ENCODE measurements at places on chromosomes 16 and 17.

- DNase-seq, result no peak
Observed at GRCh38 chr16:9964426-9964825, 217.8 kb downstream of the GRIN2A start.

DNA sequence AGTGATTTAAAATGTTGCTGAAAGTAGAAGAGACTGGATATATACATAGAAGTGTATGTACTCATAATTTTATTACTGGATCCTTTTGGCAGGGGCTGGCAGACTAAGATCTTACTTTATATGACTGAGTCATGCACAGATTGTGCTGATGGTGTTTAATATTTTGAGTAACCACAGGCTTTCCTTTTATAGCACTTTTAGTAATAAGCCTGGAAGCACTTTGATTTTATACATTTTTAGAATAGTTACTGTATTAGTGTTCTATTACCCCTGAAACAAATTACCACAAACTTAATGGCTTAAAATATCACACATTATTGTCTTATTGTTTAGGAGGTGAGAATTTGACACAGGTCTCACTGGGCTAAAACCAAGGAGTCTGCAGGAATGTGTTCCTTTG is 113.4 kb upstream of the CDH8 start:
- DNase-seq, result no peak

GRCh38 chr17:32297424-32297823 is 31.8 kb downstream of the RHBDL3 start:
- no peak for DNase-seq

DNA sequence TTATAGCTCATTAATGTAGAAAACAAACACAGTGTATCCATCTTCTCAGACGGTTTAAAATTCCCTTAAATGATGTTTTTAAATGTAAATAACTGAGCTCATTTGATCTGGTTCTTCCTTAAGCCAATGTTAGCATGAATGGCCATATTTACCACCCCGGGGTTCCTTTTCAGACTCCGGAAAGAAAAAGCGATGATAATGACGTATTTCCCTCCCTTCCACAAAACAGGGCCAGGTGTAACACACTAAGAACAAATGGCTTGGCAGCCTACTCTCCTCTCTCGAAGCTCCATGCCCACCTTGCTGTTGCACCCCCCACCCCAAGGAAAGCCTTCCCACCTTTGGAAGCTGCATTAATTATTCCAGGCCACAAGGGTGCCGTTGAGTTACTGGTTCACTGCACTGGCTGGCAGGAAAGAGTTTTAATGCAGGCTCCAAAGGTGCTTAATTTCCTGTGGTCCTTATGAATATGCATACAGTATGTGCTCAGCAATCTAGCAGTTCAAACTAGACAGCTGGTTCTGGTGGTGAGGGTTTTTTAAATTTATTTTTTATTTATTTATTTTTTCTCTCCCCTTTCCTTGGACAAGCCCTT is 378.9 kb downstream of the WWOX start:
- peak; percentile 75 for DNase-seq

- no peak for DNase-seq
Observed at GRCh38 chr17:80956321-80957190, 35.1 kb upstream of the CHMP6 start.

- DNase-seq, result no peak
Observed at GRCh38 chr17:73061161-73061560, 31.3 kb downstream of the SLC39A11 start.

DNA sequence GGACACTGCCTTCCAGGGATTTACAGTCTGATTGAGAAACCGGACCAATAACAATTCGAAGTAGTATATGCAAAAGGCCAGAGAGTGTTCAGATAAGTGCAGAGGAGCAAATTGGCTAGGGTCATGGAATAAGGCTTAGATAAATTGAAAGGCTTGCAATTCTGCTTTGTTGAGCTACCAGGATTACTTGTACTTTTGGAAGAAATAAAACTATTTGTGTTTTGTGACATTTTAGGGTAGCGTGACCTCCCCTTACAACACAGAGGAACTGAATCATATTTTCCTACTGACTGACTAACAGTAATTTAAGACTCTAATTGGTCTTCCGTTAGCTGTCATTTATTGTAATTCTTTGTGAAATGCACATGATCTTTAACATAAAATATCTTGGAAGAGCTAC is 104.7 kb downstream of the PITPNC1 start:
- DNase-seq, result no peak

GRCh38 chr16:67087291-67087690 is 22.4 kb upstream of the PHAF1 start:
- DNase-seq, result no peak

DNA sequence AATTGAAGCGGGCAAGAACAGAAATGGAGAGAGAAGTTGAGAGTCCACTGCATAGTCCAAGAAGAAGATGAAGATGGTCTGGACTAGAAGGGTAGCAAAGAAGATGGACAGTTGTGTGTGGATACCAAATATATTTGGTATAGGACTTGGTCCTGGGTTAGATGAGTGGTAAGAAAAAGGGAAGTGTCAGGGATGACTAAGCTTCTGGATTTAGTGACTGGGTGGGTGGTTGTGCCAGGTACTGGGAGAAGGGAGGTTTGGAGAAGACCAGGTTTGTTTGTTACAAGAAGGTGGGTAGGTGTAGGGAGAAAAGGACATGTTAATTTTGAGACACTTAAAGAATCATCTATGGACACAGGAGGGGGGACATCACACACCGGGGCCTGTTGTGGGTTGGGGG is 5.4 kb downstream of the VMP1 start:
- DNase-seq, result no peak

DNA sequence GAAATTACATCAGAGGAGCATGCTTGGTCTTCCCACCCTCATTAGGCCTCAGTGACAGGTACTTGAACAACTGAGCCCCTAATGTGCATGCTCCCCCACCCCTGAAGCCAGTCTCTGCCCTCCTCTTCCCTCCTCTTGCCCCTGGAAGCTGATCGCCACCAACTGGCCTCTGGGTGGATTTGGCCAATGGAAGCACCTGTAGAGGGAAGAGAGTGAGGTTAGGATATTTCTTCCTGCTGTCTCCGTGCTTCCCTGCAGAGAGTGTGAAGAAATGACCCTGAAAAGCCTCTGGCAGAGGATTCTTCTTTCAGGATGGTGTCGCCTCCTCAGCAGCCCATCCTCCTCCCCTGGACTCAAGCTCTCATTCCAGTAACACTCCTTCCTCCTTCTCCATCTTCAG is 5.9 kb upstream of the CBLN1 start:
- peak; percentile 83 for DNase-seq

DNA sequence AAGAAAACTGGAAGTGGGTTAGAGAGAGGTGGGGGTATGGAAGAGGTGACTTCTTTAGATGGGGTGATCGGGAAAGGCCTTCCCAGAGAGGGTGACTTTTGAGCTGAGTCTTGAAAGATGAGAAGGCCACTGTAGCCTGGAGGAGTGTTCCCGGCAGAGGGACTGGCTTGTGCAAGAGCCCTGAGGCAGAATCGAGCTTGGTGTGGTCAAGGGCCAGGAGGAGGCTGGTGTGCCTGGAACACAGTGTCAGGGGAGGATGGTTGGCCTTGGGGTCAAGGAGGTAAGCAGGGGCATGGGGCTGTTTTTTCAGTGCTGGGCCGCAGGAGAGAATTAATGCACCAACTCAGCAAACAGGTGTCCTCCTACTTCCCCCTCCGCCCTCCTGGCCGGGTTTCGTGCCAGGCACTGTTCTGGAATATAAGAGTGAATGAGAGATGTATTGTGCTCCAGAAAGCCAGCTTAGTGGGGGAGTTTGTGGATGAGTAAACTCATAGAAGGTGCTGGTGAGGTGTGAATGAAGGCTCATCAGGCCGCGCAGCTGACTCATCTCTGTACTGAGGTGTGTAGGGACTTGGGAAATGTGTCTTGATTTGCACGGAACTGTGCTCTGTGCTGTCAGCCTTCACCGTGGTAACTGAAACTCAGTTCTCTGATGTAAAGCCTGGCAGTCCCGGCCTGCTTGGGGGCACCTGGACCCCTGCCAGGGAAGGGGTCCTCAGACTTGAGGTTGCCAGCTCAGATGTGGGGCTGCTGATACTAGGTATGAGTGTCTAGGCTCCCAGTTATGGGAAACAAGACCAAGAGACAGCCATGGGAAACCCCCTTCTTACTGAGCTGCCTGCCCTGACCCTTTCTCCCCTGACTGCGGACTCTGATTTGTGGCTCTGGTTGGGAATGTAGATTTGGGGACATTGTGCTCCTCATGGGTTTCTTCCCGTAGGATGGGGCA is 15.3 kb downstream of the KSR1 start:
- no peak for DNase-seq

GRCh38 chr17:49404906-49405305 is 9.8 kb downstream of the PHB1 start:
- DNase-seq, result peak; percentile 32

GRCh38 chr17:27616414-27616813 is 14.6 kb upstream of the LGALS9 start:
- no peak for DNase-seq

DNA sequence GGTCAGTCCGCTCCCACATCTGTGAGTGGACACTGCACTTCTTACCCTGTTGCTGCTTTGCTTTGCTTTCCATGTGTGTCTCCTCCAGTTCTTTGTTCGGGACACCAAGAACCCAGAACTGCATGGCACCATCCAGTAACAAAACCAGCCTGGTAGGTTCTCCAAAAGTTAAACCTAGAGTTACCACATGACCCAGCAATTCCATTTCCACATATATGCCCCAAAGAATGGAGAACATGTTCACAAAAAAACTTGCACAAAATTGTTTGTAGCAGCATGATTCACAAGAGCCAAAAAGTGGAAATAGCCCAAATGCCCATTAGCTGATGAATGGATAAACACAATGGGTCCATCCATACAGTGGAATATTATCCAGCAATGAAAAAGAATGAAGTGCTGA is 10.3 kb upstream of the CCL22 start:
- DNase-seq, result no peak

DNA sequence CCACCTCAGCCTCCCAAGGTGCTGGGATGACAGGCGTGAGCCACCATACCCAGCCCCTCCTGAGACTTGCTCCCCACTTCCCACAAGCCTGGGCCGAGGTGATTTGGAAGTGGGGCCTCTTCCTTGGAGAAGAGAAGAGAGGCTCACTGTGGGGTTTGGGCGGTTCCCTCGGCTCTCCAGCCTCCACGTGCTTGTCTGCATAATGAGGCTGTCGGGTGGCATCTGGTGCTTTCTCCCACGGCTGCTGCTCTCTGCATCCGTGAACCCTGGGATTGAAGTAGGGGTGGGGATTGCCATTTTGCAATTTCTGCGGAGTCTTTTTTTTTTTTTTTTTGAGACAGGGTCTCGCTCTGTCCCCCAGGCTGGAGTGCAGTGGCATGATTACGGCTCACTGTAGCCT is 101.4 kb downstream of the RAP1GAP2 start:
- no peak for DNase-seq

DNA sequence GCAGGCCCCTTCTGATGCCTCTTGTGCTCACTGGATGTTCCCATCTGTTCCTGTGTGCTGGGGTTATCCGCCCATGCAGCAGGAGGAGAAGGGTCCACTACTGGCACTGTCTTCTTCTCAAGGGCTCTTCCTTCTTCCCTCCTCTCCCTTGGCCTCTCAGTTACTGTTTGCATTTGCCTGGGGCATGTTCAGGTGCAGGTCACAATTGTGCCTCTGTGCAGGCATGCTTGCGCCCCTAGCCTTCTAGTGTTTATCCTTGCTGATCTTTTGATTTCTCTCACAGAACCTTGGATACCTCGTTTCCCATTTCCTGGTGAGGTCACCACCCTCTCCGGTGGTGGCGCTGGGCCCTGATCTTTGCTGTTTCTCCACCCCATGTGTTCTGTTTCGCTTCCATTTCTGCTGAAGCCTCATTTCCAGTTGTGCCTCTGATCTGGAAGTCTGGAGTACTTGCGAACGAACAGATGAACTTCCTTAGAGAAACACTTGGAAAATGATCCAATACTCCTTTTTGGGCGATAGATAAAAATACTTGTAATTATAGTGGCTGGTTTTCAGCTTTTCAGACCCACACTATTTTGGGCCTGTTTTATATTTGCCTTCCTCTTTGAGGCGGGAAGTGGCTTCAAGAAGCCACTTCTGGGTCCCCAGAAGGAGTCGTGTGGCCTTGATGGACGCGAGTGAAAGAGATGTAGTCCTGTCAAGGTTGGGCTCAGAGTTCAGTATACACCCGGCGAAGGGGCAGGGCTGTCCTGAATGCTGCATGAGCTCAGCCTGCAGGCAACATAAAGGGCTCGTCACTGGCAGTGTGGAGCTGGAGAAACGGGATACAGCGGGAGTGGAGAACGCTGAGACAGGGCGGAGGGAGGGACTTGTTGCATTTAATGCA is 312.9 kb downstream of the SNX29 start:
- no peak for DNase-seq

- DNase-seq, result peak; percentile 80
Observed at GRCh38 chr17:74746922-74747321, 1.5 kb upstream of the NHERF1 start.

- peak; percentile 22 for DNase-seq
Observed at GRCh38 chr17:62816282-62816839, 8.2 kb upstream of the MARCHF10 start.

DNA sequence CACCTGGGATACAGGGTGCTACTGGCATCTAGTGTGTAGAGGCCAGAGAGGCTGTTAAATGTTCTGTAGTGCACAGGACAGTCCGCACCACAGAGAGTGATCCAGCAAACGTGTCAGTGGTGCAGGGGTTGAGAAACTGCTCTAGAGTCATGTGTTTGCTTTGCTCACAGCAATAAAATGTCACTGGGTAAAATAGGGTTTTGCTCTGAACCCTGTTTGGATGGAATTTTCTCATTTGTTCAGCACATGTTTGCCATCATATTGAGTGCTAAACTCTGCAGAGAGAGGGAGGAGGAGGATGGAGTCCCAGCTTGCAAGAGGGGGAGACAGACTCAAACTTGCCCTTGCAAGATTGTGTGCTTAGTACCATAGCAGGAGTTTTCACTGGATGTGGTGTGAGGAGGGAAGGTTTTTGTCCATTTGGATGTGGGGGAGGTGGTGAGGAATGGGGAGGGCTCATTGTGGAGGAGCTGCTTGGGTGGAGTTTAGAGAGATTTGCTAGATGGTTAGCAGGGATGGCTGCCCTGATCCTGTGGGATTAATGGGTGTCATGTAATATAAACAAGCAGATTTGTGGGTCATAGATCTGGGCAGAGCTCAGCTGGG is 11.8 kb downstream of the PLCG2 start:
- no peak for DNase-seq

GRCh38 chr16:57061084-57061905 is 31.1 kb upstream of the CPNE2 start:
- DNase-seq, result no peak

DNA sequence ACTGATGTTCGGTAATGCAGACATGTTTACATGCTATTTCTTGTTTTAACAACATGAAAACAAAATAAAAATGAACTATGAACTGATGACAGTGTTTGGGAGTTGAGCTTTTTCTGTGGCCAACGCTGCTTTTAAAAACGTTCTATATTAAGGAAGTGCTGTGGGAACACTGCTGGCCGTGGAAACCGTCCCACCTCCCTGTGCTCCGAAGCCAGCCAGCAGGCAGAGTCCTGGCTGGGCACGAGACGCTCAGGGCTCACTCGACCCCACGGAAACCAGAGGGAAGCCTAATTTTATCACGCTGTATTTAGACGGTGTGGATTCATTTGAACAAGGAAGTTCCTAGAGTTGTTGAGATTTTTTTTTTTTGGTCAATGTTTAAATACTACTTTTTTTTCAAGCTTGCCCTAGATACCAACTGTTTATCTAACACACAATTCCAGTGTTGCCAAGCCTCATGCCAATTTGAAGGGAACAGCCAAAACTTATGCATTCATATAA is 25.8 kb downstream of the ADCY9 start:
- no peak for DNase-seq

- peak; percentile 59 for DNase-seq
Observed at GRCh38 chr17:62727916-62728672, 80.0 kb downstream of the MARCHF10 start.

- DNase-seq, result no peak
Observed at GRCh38 chr16:47777220-47777619, 316.1 kb downstream of the PHKB start.

GRCh38 chr17:42354956-42355843 is 33.0 kb downstream of the STAT3 start:
- no peak for DNase-seq

Data from endodermal cell (in vitro differentiated cells).